ENCODE measurements at places on chromosomes 16 and 17.

DNA sequence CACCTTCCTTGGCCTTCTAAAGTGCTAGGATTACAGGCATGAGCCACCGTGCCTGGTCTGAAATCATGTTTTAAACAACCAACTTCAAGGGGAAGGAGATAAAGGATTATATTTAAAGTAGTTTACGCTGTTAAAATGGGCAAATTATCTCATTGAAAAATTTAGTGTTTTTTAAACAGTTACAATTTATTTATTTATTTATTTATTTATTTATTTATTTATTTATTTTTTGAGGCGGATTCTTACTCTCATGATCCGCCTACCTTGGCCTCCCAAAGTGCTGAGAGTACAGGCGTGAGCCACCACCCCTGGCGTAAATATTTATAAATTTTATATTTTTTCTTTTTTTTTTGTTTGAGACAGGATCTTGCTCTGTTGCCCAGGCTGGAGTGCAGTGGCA lies 22.2 kb downstream of the CDK12 start:
- DNase-seq = no peak

- DNase-seq = peak; percentile 24
Observed at GRCh38 chr17:48037036-48037837, at the start of gene COPZ2. COPZ2 (minus strand) TSS chr17:48037797; CDS start chr17:48037777, 20 bp downstream.

DNA sequence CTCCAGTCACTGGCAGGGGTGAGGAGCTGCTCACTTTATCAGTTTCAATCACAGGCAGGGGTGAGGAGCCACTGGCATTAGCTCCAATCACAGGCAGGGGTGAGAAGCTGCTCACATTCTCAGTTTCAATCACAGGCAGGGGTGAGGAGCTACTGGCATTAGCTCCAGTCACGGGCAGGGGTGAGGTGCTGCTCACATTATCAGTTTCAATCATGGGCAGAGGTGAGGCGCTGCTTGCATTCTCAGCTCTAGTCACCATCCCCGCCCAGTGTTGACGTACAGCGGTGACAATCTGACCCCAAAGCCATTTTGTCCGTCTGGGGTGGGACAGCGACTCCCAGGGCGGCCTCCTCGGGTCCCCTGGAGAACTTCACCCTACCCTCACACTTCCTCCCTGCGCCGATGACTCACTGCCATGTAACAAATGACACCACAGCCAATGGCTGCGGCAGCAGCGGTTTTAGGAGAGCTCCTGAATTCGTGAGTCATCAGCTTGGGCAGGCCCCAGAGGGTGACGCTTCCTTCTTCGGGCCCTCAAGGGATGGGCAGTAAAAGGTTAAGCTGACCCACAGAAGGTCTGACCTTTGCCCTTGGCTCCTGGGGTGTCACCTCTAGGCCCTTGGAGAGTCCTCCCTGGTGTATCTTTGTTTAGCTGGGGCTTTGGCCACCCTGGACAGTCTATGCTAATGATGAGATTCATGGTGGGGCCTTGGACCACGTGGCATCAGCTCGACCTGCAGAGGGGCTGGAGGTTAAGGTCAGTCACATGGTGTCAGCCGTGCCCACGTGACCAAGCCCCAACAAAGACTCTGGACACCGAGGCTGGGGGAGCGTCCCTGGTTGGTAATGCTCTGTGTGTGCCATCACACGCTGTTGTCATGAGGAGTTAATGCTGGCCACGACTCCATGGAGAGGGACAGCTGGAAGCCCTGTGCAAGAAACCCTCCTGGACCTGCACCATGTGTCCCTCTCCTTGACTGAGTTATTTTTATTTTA lies 171.7 kb downstream of the C16orf95 start:
- DNase-seq = no peak

DNA sequence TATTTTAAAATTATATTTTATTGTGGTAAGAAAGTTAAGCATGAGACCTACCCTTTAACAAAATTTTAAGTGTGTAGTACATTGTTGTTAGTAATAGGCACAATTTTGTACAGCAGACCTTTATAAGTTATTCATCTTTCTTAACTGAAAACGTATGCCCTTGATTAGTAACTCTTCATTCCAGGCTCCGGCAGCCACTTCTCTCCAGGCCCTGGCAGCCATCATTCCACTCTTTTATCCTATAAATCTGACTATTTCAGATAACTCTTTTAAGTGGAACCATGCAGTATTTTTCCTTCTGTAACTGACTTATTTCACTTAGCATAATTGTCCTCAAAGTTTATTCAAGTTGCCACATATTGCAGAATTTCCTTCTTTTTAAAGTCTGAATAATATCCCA lies 348.2 kb downstream of the CDH11 start:
- no peak for DNase-seq

DNA sequence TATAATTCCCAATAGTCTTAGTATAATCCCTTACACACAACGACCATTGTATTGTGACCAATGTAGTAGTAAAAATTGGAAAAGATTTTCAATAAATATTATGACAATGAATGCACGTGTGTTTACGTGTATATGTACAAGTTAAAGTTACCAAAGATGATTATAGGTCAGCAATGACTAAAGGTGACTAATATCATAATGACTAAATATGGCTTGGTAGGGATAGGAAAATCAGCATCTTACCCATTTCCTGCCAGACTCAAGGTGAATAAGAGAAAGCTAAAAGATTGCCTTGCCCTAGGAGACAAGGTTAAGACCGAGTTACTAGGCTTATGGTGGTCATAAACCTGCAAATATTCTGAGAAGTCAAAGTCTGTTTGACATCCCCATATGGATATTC lies 34.4 kb downstream of the CPD start:
- DNase-seq = no peak

- DNase-seq = no peak
Observed at GRCh38 chr17:32673964-32674363, 187.2 kb downstream of the CDK5R1 start.

- DNase-seq = no peak
Observed at GRCh38 chr17:82959242-82959930, 119.6 kb upstream of the ZNF750 start.

- no peak for DNase-seq
Observed at GRCh38 chr17:49090878-49091594, 41.5 kb upstream of the B4GALNT2 start.

DNA sequence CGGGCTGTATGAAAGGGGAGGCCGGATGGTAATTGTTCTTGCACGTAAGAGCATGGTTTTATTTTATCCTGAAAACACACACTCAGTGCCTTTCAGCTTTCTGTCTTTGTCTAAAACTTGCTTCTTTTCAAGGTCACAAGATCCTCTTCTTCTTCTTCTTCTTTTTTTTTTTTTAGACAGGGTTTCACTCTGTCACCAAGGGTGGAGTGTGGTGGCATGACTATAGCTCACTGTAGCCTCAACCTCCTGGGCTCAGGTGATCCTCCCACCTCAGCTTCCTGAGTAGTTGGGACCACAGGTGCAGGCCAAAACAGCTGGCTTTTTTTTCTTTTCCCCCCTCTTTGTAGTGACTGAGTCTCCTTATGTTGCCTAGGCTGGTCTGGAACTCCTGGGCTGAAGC lies 15.9 kb upstream of the ZNF629 start:
- no peak for DNase-seq

GRCh38 chr16:66752958-66753357 lies 1.5 kb upstream of the DYNC1LI2 start:
- DNase-seq = no peak

DNA sequence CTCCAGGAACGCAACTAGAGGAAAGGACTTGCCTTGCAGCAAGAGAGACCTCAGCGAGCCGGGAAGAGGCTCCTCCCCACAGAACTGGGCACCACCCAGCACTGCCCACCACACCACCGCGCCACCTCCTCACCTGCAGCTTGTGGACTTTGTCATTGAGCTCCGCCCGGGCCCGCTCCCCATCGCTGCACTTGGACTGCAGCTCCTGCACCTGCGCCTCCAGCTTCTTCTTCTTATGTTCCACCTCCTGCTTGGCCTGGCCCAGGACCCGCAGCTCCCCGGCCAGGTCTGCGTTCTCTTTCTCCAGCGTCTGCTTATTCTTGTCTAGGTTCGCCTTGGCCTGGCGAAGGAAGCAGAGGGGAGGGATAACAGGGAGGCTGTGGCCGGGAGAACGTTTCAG lies 76.7 kb downstream of the NDE1 start:
- no peak for DNase-seq

DNA sequence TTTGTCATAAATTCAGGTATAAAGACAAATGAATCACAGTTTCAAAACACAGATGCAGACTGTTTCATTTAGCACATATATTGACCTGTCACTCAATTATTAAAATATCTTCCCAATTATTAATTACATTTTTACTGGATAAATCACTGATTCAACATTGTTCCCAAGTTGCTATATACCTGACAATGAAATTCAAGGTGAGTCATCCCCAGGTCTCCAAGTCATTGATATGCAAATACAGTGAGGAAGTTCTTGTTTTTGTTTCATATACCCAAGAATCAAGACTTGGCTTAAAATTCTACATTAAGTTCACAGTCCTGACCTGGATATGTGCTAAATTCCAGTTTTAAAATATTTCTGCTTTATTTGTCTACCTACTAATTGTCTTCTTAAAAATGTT lies 599.3 kb upstream of the PSMD7 start:
- no peak for DNase-seq

DNA sequence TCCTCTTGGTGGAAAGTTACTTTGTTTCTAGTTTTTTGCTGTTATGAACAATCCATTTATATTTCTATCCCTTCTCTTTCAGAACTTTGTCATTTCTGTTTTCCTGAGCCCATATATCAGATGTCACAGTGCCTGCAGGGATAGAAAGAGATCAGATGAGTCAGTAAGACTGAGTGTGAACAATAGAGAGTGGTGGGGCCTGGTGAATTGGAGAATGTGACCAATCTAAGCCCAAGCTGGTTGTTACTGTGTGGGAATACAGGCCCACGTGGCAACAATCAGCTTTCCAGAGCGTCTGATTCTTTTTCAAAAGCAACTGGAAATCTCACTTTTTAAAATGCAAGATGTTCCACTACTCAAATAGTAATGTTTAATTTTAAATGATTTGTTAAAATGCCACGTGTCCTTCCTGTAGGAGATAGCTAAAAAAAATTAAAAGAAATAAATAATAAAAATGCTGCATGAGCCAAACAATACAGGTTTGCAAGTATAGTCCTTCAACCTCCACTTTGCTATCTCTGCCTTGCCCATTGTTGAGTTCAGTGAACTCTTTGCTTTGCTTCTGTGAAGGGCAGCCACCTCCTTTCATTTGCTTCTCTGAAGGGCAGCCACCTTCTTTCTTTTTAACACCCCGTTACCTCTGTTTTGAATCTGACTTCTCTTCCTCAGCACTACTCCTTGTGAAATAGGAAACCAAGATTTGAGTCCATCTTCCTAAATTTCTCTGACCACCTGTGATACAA lies 9.6 kb downstream of the DCTN5 start:
- no peak for DNase-seq

DNA sequence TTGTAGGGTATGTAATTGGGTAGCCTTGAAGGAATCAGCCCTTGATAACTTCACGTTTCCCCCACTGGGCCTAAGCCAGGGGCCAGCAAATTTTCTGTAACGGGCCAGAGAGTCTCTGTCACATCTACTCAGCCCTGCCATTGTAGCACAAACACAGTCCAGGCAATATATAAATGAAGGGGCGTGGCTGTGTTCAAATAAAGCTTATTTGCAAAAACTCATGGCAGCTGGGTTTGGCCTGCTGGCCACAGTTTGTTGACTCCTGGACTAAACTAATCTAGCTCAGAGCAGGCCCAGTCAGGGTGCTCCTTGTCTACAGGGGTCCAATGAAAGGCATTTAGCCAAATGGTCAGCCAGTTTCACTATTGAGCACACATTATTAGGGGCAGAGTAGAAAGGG lies 141.6 kb downstream of the CCDC182 start:
- no peak for DNase-seq

- no peak for DNase-seq
Observed at GRCh38 chr17:7445619-7445968, 733 bp downstream of the CHRNB1 start.

DNA sequence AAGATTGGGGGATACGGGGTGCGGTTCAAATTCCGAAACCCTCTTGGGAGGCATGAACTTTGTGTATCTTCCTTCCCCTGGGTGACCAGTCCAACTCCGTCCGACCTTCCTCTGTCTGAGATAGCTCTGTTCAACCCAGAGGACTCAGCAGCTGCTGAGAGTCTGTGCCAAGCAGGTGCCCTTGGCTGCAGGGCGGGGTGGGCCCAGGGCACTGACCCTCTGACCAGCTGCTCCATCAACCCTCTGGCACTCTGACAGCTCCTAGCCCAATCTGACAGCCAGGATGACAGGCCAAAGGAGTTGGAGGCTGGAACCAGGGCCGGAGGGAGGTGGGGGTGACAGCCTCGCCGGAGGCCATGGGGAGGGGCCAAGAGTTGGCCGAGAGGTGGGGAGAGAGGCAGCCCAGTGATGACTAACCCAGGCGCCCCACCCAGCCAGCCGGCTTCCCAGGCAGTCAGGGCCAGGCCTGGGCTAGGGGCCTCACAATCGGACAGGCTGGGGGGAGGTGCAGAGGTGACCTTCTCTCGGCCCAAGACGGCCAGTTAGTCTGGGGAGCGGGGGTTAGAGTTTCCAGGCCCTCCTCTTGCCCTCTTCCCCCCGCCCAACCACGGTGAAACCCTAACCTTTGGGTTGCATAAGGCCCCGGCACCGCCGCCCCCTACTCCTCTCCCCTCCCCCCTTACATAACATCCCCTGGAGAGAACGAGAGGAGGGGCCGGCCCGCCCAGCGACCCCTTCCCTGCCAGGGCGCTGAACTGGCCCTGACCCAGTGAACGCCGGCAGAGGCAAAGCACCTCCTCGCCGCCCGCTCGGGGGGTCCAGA lies 5.0 kb upstream of the TLCD2 start:
- no peak for DNase-seq

GRCh38 chr17:17343896-17344506 lies 40.8 kb downstream of the NT5M start:
- DNase-seq = no peak

DNA sequence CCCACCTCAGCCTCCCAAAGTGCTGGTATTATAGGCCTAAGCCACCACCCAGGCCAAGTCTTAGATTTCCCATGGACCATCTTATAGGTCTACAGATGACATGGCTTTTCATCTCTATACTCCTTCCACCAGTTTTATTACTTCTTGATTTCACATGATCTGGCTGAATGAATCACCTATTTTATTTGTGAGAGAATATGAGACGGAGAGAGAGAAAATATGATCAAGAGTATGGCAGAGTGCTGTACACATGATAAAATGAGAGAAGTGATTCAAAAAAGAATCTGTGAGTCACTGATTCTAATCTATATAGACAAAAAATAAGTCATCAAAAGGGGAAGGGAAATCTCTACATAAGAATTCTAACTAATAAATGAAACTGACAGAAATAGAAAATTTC lies 13.7 kb downstream of the ACSM1 start:
- no peak for DNase-seq

DNA sequence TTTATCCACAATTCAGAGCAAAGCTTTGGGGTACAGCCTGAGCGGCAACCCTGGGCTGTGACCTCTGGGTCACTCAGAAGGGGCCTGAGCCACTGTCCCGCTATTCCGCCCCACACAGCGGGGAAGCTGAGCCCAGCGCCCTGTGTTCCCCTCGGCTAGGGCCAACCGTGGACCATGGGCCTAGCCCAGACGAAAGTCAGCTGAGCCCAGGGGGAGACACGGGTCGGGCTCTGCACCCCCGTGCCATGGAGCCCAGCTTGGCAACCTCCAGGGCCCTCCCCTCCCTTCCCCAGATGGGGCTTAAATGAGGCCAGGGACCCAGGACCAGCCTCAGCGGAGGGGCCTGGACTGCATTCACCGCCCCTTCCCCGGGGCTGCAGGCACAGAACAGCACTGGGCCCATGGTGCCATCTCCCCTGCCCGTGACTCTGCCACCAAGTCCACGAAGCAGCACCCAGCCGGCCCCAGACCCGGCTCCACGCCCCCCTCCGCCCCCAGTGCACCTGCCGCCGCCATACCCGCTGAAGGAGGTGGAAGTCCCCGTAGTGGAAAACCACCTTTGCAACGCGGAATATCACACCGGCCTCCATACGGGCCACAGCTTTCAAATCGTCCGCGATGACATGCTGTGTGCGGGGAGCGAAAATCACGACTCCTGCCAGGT lies 1.8 kb downstream of the TPSD1 start:
- DNase-seq = no peak

Measured in activated T-cell treated with anti-CD3 and anti-CD28 coated beads for 4 hours (primary cell).